ENCODE measurements at places on chromosomes 12 and 14. TPM values are rescaled to one million over a fixed set of nuclear protein-coding genes. Genes with fewer than 3 reads are reported as not detected.

- no peak for DNase-seq
Observed at GRCh38 chr14:64704743-64705380, 638 bp downstream of the PLEKHG3 start.

DNA sequence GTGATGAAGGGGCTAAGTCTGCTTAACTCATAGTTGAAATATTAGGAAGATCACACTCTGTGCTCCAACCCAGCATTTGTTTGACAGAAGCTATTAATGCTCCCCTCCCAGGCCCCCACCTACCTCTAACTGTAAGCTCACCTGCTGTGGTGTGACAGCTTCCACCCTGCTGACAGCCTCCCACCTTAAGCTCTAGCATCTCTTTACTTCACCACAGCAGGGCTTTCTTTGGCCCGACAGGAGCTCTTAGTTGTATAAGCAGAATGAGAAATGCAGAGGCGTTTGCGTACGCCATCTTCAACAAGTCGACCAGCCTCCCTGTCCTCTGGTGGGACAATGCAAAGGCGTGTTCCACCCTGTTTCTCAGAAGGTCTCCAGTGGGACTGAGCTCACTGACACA lies 80.1 kb upstream of the OSBPL8 start:
- DNase-seq, result no peak

DNA sequence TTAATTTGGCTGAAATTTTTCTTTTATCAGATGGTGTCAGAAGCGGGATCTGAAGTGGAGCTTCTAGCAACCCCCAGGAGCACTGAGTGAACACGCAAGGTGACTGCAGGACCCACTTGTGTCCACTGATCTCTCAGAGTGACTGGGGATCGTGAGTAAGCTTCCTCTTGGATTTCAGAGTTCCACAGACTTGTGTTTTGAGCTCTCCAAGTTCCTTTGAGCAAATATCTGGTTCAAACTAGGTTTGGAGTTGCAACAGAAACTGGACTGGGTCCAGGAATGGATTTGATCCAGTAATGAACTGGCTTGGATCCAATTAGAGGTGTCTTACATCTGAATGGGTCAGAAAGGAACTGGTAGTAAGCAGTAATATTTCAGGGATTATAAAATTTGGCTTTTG lies 24.7 kb upstream of the B4GALNT1 start:
- no peak for DNase-seq

DNA sequence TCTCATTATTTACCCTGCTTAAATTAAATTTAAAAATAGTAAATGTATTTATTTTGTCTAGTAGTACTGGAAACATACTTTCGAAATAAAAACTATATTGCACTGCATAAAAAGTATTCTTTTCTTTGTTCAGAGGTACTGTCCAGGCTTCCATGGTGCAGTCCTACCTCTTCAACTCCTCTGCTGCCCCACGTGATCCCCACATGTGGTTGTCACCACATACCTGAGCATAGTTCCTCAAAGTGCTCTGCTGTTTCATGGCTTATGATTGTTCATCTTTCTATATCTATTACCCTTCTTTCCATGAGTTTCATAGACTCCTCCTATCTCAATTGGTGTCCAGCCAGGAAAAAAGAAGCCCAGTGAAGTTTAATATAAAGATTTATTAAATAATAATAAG lies 317.5 kb upstream of the OR4E1 start:
- no peak for DNase-seq

- peak; percentile 49 for DNase-seq
Observed at GRCh38 chr12:107845980-107846659, 71.6 kb downstream of the ASCL4 start.

GRCh38 chr12:71607494-71608330 lies 55.9 kb downstream of the ZFC3H1 start:
- DNase-seq, result no peak

- peak; percentile 91 for DNase-seq
Observed at GRCh38 chr12:47095446-47096236, 15.9 kb upstream of the AMIGO2 start.

The IFNG-AS1 gene
- total RNA-seq, result not detected

DNA sequence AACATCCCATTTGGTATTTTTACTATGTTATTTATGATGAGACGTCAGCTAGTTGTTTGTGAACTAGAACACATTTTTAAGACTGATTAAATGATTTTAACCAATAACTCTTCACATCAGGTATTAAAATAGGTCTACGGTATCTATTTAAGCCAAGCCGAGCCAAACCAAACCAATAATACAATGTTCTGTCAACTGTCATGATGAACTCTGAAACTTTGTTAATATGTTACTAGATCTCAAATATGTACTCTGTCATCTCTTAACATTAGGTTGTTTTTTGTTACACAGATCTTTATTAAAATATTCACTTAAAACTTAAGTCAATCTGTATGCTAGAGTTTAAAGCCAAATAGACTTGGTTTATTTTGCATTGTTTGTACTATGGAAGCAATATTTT lies 1.0 kb downstream of the ART4 start:
- DNase-seq, result no peak

DNA sequence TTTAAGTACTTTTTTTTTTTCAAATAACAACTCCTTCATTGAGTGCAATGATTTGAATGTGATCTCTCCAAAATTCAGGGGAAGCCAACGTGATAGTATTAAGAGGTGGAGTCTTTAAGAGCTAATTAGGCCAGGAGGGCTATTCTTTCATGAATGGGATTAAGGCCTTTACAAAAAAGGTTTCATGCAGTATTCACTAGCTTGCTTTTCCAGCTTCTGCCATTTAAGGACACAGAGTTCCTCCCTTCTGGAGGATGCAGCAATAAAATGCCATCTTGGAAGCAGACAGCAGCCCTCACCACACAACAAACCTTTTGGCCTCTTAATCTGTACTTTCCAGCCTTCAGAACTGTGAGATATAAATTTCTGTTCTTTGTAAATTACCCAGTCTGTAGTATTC lies 586.8 kb upstream of the LMO3 start:
- no peak for DNase-seq

- DNase-seq, result no peak
Observed at GRCh38 chr14:98871796-98872195, 400.2 kb downstream of the BCL11B start.

GRCh38 chr12:70756118-70756517 lies 118.9 kb upstream of the PTPRB start:
- peak; percentile 43 for DNase-seq

DNA sequence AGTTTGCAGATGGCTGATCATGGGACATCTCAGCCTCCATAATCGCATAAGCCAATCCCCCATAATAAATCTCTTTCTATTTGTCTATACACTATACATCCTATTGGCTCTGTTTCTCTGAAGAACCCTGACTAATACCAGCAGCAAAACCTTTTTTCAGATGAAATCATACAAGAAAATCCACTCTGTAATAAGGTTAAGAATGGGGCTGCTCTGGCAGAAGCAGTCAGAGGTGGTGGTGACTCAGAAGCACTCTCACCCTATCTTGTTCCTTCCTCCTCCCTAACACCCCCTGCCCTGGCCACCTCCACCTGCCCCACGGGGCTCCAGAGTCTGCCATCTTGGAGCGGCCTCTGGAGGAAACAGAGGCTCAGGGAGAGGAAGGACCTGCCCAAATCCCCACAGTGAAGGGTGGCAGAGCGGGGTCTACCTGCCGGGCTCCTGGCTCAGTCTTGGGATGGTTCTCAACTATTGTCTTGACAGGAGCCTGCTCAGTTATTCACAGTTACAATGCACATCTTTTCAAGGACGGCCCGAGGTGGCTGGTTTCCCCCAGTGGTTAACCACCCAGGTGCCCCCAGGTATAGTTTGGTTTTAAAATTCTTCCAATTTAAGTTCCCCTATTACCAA lies 109.3 kb upstream of the EVL start:
- DNase-seq, result no peak

DNA sequence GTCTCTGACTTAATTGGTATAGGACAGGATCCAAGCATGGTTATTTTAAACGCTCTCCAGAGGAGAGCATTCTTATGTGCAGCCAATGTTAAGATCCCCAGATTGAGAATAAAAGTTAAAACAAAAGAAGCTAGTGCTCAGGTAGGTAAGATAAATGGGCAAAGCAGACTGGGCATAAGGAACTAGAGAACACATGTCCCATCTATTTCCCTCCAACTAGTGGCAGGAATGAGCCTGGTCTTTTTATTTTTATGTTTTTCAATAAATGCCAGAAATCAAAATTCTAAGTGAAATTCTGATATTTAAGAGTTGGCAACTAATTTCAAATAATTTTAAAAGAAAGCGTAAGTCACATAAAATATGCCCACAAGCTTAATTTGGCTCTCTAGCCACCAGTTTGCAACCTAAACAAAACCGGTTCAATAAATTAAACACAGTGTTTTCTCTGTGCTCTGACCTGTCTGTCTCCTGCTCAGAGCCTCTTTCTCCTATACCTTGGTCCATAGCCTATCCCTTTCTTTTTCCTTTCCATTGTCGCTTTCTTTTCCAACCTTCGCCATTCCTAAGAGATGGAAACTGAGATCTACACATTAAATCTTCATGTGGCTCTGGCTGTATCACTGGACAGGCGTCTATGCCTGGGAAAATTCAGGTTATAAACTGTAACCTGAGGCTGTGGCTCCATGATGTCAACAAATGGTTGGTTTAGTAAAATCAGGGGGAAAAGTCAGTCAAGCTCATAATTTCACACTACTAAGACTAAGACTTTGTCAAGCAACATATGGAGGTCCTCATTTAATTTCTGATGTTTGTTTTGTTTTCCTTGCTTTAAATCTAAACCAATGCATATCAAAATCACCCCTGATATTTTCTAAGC lies 5.5 kb downstream of the SLC38A1 start:
- DNase-seq, result no peak

GRCh38 chr14:79596551-79596950 lies 614.8 kb downstream of the DIO2 start:
- DNase-seq, result peak; percentile 16

- DNase-seq, result no peak
Observed at GRCh38 chr12:91417650-91418049, 235.0 kb upstream of the DCN start.

GRCh38 chr12:127245437-127245836 lies 1021.5 kb upstream of the TMEM132C start:
- no peak for DNase-seq

- DNase-seq, result no peak
Observed at GRCh38 chr12:3278681-3279414, 201.7 kb downstream of the TSPAN9 start.

The CEBPE gene
- not detected for total RNA-seq

The NPAS3 gene
- 1.5 TPM for total RNA-seq
